ENCODE measurements at places on chromosomes 16 and 17. TPM values are rescaled to one million over a fixed set of nuclear protein-coding genes. Genes with fewer than 3 reads are reported as not detected.

CPD gene
- total RNA-seq: 52.6 TPM

ACSM2A gene
- not detected for total RNA-seq

CTRB2 gene
- total RNA-seq: not detected

ZNF646 gene
- total RNA-seq: 26.6 TPM

SLC5A11 gene
- not detected for total RNA-seq

ACAP1 gene
- total RNA-seq: 1.1 TPM

PRR35 gene
- total RNA-seq: not detected

ITGAX gene
- total RNA-seq: 0.46 TPM

RSKR gene
- total RNA-seq: 34.6 TPM

DBNDD1 gene
- total RNA-seq: 24.6 TPM

CCL7 gene
- not detected for total RNA-seq

DNA sequence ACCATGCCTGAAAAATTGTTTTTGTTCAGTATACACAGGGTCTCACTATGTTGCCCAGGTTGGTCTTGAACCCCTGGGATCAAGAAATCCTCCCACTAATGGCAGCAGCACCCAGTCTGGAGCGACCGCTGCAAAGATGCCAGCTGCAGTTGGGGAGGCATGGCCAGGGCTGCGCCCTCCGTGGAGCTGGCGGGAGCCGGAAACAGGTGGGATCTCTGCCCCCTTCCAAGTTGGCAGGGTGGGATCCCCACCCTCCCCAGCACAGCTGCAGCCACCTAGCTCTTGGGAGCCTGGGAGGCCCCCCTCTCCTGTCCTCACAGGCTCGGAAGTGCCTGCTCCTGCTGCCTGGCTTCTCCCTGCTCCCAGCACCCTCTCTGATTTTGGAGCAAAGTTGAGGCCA, 176.8 kb downstream of the ZNF423 start:
- no peaks in the 10 kb centered on the region for H3K36me3 ChIP-seq
- no peaks in the 10 kb centered on the region for H3K27me3 ChIP-seq
- H3K4me1 ChIP-seq: peaks cover 5% of the 10 kb centered on the region

GRCh38 chr17:45411348-45412105, 21.1 kb downstream of the ARHGAP27 start:
- H3K27ac ChIP-seq: no peak overlapping the region
- H3K4me1 ChIP-seq: no peaks in the 10 kb centered on the region
- no peaks in the 10 kb centered on the region for H3K36me3 ChIP-seq

- H3K36me3 ChIP-seq: no peaks in the 10 kb centered on the region
- no peak overlapping the region for H3K4me3 ChIP-seq
- peaks cover 16% of the 10 kb centered on the region for H3K4me1 ChIP-seq
- DNase-seq: no peak
- H3K27me3 ChIP-seq: no peaks in the 10 kb centered on the region
Observed at GRCh38 chr16:72853575-72854266, 194.2 kb downstream of the ZFHX3 start.

DNA sequence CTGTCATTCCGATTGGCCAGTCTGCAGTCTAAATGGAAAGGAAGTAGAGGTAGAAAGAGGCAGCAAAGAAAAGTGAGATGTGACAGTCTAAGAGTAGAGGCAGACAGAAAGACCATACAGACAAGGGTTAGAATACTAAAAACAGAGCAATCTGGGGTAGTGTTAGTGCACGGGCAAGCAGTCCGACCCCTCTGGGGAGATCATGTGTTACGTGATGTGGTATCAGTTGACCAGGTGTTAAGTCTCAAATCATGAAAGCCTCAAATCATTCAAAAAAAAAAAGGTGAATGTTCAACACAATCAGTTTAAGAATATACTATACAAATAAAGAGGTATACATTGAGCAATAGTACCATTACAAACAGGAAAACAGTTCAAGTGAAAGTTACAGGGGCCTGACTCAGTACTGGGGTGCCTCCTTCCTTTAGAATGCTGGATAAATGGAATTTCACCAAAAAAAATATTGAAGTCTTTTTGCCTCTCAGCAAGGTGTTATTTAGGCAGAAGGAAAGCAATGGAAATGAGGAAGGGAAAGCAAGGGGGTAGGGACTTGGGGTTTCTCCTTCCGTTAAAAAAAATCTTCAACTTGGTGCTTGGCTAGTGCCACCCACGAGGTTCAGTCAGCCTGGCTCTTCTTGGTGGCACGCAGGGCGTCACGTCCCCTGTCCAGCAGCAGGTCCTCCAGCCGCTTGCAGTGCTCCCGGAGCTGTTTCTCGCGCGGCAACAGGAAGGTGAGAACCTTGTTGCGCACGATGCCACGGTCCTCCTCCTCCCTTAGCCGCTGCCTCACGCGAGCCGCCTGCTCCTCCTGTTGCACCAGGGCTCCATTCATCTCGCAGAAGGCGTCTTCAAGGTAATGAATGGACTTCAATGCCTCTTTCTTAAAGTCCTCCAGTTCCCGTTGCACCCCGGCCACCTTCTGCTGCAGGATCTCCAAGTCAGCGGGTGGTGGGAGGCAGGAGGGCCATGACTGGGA, 616 bp downstream of the CCDC182 start:
- no peak for DNase-seq
- H3K4me1 ChIP-seq: no peaks in the 10 kb centered on the region
- H3K27me3 ChIP-seq: no peaks in the 10 kb centered on the region

DNA sequence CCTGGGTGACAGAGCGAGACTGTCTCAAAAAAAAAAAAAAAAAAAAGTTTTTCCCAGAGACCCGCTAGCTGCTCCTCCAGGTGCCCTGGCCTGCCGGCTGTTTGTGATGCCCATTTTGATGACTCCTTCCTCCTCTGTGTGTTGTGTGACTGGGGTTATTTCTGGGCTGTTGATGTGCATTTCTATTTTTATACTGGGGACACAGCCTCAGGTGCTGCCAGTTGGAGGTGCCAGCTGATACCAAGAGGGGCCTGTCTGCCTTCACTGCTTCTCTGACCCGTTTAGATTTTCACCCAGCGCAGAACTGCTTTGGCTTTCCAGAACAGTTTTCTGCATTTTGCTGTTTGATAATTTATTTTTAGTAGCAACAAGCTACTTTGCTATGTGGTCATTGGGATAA, 6.7 kb downstream of the PLA2G15 start:
- H3K27ac ChIP-seq: no peak overlapping the region
- no peaks in the 10 kb centered on the region for H3K36me3 ChIP-seq
- H3K4me1 ChIP-seq: no peaks in the 10 kb centered on the region
- H3K27me3 ChIP-seq: no peaks in the 10 kb centered on the region

- H3K36me3 ChIP-seq: no peaks in the 10 kb centered on the region
- H3K4me3 ChIP-seq: no peak overlapping the region
- H3K4me1 ChIP-seq: peaks cover 10% of the 10 kb centered on the region
Observed at GRCh38 chr17:58184986-58185761, 7.4 kb upstream of the EPX start.

- no peaks in the 10 kb centered on the region for H3K4me1 ChIP-seq
- DNase-seq: no peak
- no peaks in the 10 kb centered on the region for H3K36me3 ChIP-seq
- no peak overlapping the region for H3K27ac ChIP-seq
- no peak overlapping the region for H3K4me3 ChIP-seq
Observed at GRCh38 chr17:50259477-50260324, 14.6 kb upstream of the TMEM92 start.

- no peaks in the 10 kb centered on the region for H3K27me3 ChIP-seq
- H3K4me1 ChIP-seq: peaks cover 4% of the 10 kb centered on the region
- no peak overlapping the region for H3K4me3 ChIP-seq
- no peak overlapping the region for H3K27ac ChIP-seq
Observed at GRCh38 chr17:43676471-43676870, 14.7 kb upstream of the MEOX1 start.

- H3K4me1 ChIP-seq: peaks cover 40% of the 10 kb centered on the region
- H3K36me3 ChIP-seq: no peaks in the 10 kb centered on the region
- no peak overlapping the region for H3K4me3 ChIP-seq
- H3K27me3 ChIP-seq: no peaks in the 10 kb centered on the region
- DNase-seq: peak; percentile 66
Observed at GRCh38 chr17:72342627-72343527, 222.1 kb downstream of the SOX9 start.

DNA sequence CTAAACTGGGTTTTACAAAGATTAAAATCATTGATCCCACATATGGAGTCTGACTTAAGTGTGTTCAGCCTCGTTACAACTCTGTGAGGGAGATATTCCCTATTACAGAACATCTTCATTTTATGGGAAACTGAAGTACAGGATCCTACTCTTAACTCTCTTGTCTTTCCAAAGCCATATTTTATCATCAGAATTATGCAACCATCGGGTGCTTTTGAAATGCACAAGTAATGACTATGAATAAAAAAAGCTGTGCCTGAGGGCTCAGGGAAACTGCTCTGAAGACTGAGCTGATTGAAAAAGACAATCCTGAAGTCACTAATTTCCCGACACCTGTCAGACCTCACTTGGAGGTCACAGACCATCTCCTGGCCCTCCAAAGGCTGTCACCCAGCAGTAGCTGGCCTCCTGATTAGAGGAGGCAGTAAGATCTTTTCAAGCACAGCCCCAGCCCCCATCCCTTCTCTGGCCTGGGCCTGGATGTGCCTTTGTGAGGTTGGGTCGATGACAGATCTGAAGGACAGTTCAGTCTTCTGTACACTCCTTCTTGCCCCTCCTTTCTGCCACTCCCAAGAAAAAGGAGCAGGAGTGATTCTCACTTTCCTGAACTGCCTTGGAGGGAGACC, 5.6 kb downstream of the AKAP1 start:
- H3K27ac ChIP-seq: no peak overlapping the region
- H3K27me3 ChIP-seq: no peaks in the 10 kb centered on the region
- peaks cover 11% of the 10 kb centered on the region for H3K4me1 ChIP-seq

- H3K36me3 ChIP-seq: no peaks in the 10 kb centered on the region
- no peak overlapping the region for H3K4me3 ChIP-seq
- H3K4me1 ChIP-seq: peaks cover 22% of the 10 kb centered on the region
- peak; percentile 74 for DNase-seq
- no peaks in the 10 kb centered on the region for H3K27me3 ChIP-seq
Observed at GRCh38 chr17:68909066-68909465, 46.1 kb downstream of the ABCA8 start.

DNA sequence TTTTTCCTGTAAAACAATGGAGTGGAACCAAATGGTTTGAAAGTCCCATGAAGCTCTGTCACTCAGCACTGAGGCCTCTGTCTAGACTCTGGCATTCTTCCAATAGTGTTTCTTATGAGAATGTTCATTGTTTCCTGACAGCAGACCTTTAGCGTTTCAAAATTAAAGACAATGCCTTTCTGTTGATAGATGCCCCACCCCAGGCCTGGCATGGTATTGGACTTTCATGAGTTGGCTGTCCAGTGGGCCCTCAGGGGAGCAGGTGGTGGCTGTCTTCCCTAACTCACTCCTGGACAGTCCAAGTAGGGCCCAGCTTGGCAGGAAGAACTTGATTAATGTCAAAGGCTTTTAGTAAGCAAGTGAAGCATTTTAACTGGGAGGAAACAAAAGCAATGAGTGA, 186.5 kb upstream of the CCL2 start:
- no peaks in the 10 kb centered on the region for H3K27me3 ChIP-seq
- no peak overlapping the region for H3K27ac ChIP-seq
- H3K4me3 ChIP-seq: no peak overlapping the region
- H3K36me3 ChIP-seq: no peaks in the 10 kb centered on the region
- DNase-seq: no peak
- no peaks in the 10 kb centered on the region for H3K4me1 ChIP-seq

GRCh38 chr16:306911-307370, 24.0 kb downstream of the PDIA2 start:
- H3K4me1 ChIP-seq: no peaks in the 10 kb centered on the region
- no peak overlapping the region for H3K27ac ChIP-seq
- H3K36me3 ChIP-seq: peaks cover 10% of the 10 kb centered on the region

DNA sequence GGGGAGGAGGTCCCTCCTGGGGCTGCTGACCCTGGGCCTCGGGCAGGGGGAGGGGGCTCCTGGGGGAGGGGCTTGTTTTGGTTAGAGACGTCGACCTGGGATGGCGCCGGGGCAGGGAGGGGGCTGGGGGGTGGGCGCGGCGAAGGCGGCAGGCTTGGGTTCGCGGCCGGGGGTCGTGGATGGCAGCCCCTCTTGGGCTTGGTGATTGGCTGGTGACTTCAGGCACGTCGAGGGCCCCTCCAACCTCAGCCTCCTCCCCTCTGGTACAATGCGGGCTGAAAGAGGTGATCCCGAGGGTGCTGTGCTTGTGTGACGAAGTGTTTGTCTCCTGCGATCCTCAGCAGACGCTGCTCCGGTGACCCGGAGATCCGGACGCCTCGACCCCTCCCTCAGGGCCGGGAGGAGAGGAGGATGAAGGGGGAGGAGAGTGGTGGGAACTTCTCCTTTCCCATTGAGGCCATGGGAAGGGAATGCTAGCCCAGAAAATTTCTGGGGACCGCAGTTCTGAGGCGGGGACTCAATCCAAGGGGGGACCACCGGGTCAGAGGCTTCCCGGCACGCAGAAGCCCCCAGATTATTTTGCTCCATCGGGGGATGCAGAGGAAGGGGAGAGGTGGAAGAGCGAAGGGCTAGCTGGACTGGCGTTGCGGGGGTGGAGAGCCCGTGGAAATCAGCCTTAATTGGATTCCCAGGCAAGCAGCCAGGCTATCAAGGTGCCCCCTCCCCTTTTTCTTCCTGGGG, 43.9 kb downstream of the RAI1 start:
- no peaks in the 10 kb centered on the region for H3K27me3 ChIP-seq
- H3K27ac ChIP-seq: peak overlapping the region; percentile 76
- H3K36me3 ChIP-seq: no peaks in the 10 kb centered on the region
- H3K4me3 ChIP-seq: peak overlapping the region; percentile 73
- peak; percentile 31 for DNase-seq

DNA sequence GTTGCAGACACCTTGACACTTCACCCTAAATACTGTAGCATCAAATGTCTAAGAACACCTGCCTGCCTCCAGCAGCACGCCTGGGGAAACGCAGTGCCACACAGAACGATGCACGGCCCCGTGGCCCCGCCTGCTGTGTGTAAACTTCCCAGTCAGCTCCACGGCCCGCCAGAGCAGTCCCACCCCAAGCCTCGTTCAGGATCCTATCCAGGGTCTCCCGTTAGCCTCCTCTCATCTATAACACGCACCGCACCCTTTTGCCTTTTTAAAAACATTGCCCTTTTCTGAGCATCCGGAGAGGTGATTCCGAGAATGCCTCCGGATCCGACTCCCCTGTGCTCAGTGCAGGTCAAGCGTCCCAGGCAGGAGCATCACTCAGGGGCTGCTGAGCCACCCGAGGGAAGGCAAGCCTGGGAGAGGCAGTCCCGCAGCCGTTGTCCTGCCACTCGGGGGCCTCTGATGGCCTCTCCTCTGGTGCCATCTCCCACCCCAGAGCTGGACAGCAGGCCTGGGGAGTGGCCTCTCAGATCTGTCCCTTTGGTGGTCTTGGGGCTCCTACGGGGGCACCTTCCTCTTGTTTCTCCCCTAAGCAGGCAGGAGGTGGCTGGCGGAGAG, 37.9 kb upstream of the SLC38A10 start:
- H3K27me3 ChIP-seq: no peaks in the 10 kb centered on the region
- H3K27ac ChIP-seq: no peak overlapping the region
- H3K36me3 ChIP-seq: no peaks in the 10 kb centered on the region

DNA sequence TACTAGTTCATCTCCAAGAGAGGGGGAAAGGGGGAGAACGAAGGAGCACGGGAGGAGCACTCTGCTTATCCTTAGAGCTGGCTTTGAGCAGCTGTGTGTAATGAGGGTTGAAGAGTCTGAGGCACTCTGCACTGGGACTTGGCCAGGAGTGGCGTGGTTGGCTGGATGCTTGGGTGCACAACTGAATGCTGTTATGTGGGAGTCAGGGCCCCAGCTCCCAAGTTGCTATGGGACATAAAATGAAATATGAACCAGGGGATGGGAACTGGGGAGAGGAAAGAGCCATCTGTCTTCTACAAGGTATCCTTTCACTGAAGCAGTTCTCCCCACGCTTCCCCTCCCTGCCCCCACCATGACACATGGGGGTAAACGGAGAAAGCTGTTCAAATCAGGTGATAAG, 105.9 kb upstream of the ANKFN1 start:
- no peak for DNase-seq
- no peak overlapping the region for H3K27ac ChIP-seq
- no peaks in the 10 kb centered on the region for H3K36me3 ChIP-seq
- peaks cover 9% of the 10 kb centered on the region for H3K27me3 ChIP-seq
- no peak overlapping the region for H3K4me3 ChIP-seq

GRCh38 chr17:71649941-71650350, 470.9 kb upstream of the SOX9 start:
- DNase-seq: no peak
- H3K27ac ChIP-seq: no peak overlapping the region
- no peaks in the 10 kb centered on the region for H3K4me1 ChIP-seq
- H3K36me3 ChIP-seq: no peaks in the 10 kb centered on the region
